ENCODE measurements at places on chromosomes 1 and 21.

- DNase-seq, result no peak
Observed at GRCh38 chr1:15739745-15740144, 2.6 kb upstream of the TMEM82 start.

GRCh38 chr1:155961937-155962336 is 16.4 kb downstream of the ARHGEF2 start:
- no peak for DNase-seq

- no peak for DNase-seq
Observed at GRCh38 chr1:147109041-147109440, 63.2 kb downstream of the PRKAB2 start.

- no peak for DNase-seq
Observed at GRCh38 chr21:22083899-22084298, 1085.7 kb downstream of the NCAM2 start.

DNA sequence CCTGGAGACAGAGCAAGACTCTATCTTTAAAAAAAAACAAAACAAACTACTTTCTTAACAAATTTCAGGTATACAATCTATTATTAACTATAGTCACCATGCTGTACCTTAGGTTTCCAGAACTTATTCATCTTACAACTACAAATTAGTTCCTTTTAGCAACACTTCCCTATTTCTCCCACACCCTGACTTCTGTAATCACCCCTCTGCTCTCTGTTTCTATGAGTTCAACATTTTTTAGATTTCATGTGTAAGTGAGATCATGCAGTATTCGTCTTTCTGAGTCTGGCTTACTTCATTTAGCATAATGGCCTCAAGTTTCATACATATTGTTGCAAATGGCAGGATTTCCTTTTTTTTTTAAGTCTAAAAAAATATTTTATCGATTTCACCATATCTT is 77.9 kb upstream of the LPGAT1 start:
- DNase-seq, result no peak

DNA sequence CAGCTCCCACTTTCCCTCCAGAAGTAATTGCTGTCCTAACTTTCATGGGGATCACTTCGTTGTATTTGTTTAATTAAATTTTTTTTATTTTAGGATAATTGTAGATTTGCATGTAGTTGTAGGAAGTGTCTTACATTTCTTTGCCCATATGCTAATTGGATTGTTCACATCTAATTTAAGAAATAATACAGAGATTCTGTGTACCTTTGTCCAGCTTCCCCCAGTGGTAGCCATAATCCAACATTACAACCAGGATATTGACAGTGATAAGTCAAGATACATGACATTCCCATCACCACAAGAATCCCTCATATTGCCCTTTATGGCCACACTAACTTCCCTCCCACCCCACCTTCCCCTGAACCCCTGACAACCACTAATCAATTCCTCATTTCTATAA is 136.6 kb downstream of the PRDM2 start:
- DNase-seq, result no peak

- DNase-seq, result no peak
Observed at GRCh38 chr21:39319251-39319756, 5.9 kb upstream of the BRWD1 start.

- DNase-seq, result no peak
Observed at GRCh38 chr1:232227306-232227705, 402.6 kb downstream of the SIPA1L2 start.

DNA sequence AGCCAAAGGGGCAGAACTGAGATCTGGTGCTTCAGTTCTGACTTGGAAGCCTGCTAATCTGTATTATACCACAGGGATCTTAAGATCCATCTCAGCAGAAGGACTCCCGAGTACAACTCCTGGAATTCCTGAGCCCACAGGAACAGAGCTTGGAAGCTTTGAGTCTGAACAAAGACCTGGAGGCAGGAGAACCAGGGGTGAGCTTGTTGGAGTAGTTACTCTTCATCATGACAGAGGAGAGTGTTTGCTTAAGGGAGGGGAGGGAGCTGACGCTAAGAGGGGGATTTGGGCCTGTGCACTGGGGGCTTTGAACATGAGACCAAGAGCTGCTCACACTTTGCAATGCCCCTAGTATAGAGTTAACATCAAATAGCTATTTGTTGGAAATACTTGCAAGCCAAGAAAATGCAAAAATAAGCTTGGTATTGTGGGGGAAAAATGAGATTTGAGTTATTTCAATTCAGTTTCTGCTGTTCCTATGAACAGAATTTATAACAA is 41.1 kb upstream of the TRABD2B start:
- DNase-seq, result no peak

DNA sequence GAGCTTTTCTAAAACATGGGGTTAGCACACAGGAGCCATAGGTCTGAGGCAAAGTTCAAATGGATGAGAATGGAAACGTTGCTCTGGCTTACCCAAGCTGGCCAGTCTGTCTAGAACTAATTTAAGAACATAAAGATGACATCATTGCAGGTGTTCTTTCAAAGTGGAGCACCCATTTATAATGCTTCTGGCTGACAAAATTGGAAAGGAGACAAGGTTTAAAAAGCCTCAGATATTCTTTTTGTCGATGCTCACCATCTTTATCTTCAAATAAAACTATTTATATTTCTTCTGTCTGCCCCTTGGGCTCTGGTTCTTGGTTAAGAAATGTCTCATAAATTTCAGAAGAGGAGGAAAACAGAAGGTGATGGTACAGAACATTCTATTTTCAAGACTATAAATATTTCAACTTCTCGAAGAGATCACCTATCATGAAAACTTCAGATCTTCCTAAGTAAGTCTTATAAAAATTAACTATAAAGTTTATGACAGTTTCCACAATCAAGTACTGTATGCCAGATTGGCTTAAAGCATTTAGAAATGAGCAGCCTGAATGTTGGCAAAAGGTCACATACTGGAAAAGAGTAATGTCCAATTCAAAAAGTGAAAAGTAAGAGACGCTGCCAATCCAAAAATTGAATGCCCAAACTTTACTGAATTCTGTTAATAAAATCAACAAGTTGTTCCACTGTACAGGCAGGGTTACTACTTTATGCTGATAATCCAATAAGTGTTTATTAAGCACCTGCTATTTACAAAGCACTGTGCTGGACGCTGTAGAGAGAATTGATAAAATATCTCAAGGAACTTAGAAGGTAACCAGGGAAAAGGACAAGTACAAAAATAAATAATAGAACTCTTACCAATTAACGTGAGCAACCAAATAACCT is 92.0 kb downstream of the ETS2 start:
- no peak for DNase-seq

Measured in Caco-2 (cell line).